ENCODE measurements at places on chromosomes 12 and 14.

DNA sequence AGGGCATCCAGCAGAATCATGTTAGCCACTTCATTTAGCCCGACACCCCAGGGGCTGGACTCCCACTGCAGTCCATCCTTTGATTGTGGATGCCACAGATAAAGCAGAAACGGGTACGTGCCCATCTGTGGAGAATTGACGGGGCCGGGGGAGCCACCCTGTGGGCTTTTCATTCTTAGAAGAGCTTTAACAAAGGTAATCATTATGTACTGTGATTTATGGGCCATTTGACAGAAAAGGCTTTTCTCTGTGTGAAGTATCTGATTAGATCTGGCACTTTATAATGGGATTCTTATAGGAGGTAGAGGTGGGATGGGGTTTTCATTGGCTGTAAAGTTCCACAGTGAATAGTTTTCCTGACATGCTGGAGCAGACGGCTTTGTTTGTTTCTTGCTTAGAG is 40.4 kb downstream of the AACS start:
- no peak for DNase-seq

- no peak for DNase-seq
These were observed 35.9 kb upstream of the EGLN3 start for GRCh38 chr14:33986804-33987203.

DNA sequence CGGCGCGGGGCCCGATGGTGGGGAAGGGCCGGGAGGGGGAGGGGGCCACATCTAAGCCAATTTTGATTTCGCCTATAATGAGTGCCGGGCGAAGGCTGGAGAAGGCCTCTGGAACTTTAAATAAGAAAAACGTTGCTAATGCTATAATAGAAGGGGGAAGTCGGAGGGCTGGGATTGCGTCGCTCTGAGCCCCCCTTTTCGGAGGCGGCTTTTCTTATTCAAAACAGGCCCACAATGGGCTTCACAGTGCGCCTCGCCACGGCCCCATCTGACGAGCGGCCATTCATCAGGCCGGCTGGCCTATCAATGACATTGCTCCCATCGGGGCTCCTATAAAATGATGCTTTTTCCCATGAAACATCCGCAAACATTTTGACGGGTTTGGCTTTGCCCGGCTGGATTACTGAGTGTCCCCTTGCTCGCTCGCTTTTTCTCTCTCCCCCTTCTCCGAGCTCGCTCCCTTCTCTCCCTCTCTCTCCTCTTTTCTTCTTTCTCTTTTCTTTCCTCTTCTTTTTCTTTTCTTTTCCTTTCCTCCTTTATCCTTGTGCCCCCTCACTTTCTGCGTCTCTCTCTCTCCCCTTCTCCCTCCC is at the start of gene RFX4:
RFX4 (plus strand) TSS at position 364 of the 590 bp plus-strand sequence. CDS start 317 bp downstream, outside the sequence.
- DNase-seq = no peak

GRCh38 chr14:69726761-69727511 is 40.0 kb upstream of the SRSF5 start:
- no peak for DNase-seq

DNA sequence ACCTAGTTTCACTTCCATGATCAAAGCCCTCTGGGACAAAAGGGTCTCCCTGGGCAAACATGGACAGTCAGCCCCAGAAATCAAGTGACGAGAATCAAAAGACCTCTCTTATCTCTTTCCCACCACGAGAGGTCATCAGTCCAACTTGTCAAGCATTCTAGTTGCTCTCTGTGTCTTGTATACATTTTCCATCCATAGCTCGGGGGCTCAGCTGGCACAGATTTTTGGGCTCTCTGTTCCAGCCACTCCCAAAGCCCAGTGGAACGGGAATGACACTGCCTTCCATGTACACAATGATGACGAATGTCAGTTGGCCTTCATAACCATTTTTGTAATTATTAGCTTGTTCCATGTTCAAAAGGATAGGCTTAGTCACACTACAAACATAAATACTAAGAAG is 29.7 kb downstream of the NOS1 start:
- DNase-seq = no peak

DNA sequence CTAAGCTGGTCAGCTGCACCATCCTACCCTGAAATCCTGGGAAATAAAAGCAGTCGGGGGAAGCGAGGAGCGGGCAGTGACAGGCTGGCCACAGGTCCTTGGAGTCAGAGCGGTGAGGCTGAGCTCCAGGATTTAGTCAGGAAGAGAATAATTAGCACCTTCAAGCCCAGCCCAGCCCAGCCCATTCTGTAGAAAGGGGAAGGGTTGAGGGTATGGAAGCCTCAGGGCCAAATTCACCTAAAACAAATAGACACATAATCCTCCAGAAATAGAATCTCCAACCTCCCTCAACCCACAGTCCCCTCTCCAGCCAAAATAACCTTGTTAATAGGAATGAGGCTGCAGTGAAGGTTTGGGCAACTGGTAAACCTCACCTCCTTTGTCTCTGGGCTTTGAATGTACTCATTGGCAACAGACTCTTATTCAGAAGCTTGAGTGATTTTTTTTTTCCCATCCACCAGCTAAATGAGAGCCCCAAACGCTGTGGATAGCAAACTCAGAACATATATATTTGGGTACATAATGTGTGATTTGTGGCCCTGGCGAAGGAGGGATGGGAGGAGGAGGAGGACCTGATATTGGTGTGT is 334.1 kb downstream of the DPF3 start:
- DNase-seq = no peak
